ENCODE measurements at places on chromosomes 6 and 20.

GRCh38 chr20:6976106-6976900, 208.8 kb downstream of the BMP2 start:
- peak; percentile 25 for DNase-seq

GRCh38 chr6:27138837-27139755, 108.4 kb upstream of the PRSS16 start:
- DNase-seq = peak; percentile 99

DNA sequence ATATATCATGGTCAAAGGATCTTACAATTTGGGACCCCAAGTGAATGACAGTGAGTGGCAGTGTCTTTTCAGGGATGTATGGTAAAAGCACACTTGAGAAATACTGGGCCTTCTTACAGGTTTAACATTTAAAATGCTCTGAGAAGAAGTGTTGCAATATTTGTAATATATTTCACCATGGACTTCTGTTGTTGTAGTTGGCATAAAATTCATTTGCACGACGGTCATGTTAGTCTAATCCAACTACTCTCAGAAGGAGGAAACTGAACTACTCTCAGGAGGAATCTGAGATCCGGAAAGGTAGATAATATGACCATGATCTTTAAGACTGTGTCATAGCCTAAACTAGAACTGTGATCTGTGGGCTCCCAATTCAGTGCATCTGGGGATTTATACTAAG, 700.1 kb downstream of the HDGFL1 start:
- DNase-seq = no peak

GRCh38 chr20:43919686-43920403, 5.2 kb downstream of the TOX2 start:
- no peak for DNase-seq

- no peak for DNase-seq
Measured at GRCh38 chr6:111979633-111980032, 74.3 kb upstream of the CCN6 start.

- DNase-seq = peak; percentile 62
Measured at GRCh38 chr20:63223121-63223825, 7.3 kb upstream of the YTHDF1 start.

GRCh38 chr6:114649298-114649697, 306.5 kb upstream of the HS3ST5 start:
- DNase-seq = no peak

DNA sequence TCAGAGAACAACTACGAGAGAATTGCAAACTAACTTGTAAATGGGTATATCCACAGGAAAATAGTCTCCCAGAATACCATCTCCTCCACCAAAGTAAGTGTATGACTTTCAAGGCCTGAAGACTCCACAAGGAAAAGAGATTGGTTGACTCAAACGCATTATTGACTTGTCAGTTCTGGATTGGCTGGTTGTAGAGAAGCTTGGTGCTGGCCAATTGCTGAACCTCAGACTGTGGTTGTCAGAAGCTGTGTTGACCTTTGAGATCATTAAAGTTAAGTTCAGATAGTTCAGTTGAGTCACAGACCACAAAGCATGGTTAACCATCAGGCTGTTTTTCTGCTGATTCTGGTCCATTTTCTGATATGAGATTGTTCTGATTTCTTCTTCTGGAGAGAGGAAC, 388.3 kb downstream of the BMP2 start:
- peak; percentile 23 for DNase-seq

GRCh38 chr6:28940294-28940857, 16.6 kb upstream of the TRIM27 start:
- peak; percentile 94 for DNase-seq

- no peak for DNase-seq
Measured at GRCh38 chr6:132818404-132819359, 4.3 kb downstream of the RPS12 start.

DNA sequence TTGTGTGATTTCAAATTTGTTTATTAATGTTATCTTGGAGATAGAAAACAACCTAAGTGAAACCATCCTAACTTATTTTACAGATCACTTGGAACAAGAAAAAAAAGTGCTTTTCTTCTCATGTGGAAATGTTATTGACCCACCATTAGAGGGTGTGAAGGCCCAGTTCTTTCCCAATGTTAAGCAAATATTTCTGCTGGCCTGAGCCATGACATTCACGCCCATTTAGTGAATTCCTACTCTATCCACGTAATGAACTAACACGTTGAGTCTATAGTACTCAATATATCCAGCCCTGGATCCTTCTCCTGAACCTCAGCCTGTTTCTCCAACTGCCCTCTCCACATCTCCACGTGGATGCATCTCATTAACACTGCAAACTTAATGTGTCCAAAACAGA, 180.6 kb upstream of the ZFP64 start:
- DNase-seq = no peak

DNA sequence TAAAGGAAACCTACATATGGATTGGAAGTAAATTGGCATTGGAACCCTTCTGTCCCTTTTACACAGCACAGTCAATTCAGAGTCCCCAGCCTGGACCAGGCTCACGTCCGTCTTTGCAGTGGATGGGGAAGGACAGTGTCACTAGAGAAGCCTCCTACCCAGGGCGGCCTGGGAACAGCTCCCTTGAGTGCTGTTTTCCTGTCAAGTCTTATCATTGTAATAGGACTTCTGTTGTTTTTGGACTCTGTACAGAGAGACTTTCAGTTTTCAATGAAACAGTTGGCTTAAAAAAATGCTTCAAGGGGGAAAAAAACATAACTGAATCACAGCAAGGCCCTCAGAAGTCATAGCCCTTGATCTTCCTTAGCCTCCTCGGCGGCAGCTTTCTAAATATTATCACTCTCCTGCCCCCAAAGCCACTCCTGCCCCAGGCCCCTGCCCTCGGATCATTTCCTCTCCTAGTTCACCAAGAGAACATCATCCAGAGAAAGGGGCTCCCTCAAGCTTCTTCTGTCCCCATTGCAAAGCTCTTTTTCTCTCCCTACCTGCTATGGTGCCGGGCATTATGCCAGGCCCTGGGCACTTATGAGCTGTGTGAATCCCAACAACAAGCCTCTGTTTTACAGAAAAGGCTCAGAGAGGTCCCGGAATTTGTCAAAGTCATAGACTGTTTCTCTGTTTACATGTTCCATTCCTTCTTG, 37.8 kb upstream of the CNKSR3 start:
- DNase-seq = no peak

GRCh38 chr20:57809661-57810172, 99.9 kb upstream of the PMEPA1 start:
- peak; percentile 23 for DNase-seq

- DNase-seq = no peak
Measured at GRCh38 chr20:18901980-18902737, 88.6 kb downstream of the SCP2D1 start.

GRCh38 chr20:12925210-12925755, 83.5 kb upstream of the SPTLC3 start:
- DNase-seq = peak; percentile 85

DNA sequence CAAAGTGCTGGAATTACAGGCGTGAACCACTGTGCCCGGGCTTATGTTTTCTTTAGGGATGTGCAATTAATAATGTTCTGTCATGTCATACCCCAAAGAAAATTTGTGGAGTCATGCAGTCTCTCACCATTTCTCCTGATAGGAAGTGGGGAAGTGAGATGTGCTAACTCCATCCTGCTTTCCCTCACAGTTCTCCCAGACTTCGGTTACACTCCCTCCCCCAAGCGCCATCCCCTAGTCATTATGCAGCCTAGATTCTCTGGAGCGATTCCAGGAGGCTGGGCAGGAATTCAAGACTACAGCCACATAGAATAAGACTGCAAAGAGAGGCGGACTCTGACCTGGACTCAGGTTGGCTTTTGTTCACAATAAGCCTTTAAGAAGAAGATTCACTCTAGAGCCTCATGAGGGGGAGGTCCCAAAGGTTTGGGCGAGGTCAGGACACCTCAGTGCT, 271.4 kb downstream of the ALDH8A1 start:
- peak; percentile 21 for DNase-seq

DNA sequence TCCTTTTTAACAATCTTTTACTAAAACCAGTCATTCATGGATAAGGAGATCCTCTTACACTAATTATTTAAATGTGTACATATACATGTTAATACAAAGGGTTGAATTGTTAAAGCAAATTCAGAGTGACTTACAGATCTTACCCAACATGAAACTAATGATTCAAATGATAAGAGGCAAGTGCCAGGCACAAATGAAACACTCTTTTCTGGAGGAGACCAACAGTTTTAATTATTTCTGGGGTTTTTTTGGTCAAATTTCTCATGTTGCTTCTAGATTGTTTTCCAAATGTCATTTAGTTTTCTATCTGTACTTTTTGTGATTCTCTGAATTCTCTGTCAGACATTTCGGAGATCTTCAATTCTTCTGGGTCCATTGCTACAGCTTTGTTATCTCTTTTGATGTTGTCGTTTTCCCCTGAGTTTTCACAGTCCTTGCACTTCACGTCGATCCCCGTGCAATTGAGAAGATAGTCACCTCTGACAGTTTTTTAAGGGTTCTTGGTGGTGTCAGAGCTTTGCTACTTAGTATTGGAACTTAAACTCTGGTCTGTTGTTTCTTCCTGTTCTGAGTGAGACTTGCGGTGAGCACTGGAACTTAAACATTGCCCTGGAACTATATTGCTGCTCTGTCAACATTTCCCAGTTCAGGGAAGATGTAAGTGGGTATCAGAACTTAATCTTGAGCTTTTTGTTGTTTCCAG, 23.2 kb downstream of the MAS1 start:
- no peak for DNase-seq

DNA sequence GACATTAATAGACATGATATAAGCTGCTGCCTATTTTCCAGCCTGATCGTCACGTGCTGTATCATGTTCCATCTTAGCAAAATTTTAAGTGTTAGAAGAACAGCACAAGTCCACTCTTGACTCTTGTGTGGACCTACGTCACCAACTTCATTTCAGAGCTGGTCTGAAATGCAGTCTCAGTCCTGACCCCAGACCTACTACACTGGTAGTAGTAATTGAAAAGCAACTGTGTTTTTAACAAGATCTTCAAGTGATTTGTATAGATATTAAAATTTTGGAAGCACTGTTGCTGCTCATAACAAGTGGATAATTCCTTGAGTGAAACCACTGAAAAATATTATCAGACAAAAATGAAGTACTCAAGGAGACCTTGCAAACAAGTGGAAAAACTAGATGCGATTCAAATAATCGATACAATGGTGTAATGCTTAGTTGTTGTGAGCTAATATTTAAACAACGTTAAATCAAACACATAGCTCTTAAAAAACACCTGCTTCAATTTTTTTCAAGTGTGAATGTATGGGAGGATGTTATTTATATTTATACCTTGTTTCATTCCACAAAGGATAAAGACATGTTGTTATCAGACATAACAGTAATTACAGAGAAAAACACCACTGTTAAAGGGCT, 110.9 kb upstream of the JAG1 start:
- DNase-seq = no peak

- no peak for DNase-seq
Measured at GRCh38 chr20:12175538-12175937, 257.8 kb downstream of the BTBD3 start.

DNA sequence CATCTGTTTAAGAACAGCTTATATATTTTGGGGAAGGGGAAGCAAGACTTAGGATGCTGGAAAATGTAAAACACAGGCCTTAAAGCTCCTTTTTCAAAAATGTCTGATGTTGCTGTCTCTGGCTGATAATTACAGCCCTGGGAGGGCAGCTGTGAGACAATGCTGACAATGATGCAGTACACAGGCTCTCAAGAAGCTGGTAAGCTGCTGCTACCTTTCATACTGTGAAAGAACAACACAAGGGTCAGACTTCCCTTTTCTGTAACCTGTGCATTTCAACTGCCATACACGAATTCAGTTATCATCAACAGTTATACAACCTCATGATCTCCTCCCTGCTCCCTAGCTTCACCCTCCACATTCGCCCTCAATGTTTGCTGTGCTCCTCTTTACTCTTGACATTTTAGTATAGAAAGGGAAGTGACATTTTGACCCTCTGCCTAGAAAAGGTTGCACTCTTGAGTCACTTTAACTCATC, 25.2 kb downstream of the MAP7 start:
- DNase-seq = no peak

- no peak for DNase-seq
Measured at GRCh38 chr6:10384610-10385523, 30.0 kb downstream of the TFAP2A start.

DNA sequence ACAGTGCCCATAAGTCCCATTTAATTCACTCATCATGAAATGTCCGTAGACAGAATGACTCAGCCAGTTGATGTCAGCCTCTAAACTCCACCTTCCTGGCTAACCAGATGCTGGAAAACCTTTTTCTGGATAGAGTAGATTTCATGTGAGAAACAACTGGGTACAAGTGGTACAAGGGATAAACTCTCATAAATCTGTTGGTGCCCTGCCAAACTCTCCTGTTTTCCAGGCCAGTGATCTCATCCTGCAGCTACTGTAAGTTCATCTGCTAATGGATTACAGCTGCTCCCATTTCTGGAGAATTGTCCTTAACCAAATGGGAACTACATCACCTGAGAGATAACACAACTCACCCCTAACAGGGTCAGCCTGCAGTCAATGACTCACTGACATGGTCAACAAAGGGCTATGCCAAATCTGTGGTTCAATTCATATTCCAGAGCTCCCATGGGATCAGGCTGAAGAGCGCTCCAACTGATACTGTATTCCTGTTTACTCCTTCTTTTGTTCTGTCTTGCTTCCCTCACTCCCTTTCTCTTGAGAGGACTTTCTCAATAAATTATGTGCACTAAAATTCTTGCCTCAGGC, 210.1 kb upstream of the HDDC2 start:
- no peak for DNase-seq

GRCh38 chr20:45017857-45018256, 51.5 kb downstream of the STK4 start:
- DNase-seq = no peak

DNA sequence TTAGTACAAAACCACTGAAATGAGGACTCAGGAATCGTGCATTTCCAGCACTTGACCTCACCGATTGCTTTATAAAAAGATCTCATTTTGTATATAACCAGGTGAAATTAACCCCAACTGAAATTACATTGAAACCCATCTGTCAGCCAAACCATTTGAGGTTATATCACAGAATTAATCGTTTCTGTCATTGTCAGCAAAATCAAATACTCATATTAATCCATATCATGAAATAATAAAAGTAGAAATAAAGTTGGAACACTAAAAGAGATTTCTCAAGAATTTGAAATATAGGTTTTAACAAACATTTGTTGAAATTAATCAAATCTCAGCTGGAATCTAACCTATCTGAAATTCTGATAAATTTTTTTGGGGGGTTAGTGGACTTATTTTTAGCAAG, 23.7 kb downstream of the KHDRBS2 start:
- DNase-seq = no peak

- DNase-seq = no peak
Measured at GRCh38 chr6:144189351-144189750, 39.0 kb downstream of the STX11 start.

- DNase-seq = peak; percentile 80
Measured at GRCh38 chr6:13924146-13924948, 405 bp upstream of the RNF182 start.

DNA sequence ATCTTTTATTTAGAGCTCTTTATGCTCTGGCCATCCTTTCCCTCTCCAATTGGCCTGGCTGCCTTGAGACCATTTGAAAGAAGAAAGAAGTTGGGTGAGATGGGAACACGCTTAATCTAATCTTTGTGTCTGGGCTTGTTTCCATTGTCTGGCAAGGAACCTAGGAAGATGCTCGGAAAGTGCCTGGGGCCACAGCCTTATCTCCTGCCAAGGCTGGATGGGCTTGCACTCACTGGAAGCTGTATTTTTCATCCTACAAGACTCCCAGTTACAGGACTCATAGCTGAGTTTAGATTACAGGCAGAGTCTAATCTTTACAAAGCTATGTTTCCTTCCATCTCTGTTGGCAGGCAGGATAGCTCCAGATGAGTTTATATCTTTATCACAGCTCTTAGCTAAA, 33.1 kb upstream of the CDYL start:
- peak; percentile 57 for DNase-seq

- no peak for DNase-seq
Measured at GRCh38 chr6:13172291-13172690, 156.0 kb downstream of the TBC1D7 start.

GRCh38 chr6:54646951-54647664, 199.5 kb upstream of the FAM83B start:
- no peak for DNase-seq
